ENCODE measurements at places on chromosomes 3 and 15. TPM values are rescaled to one million over a fixed set of nuclear protein-coding genes. Genes with fewer than 3 reads are reported as not detected.

- H3K27ac ChIP-seq: no peak overlapping the region
- no peak overlapping the region for H3K4me3 ChIP-seq
- H3K27me3 ChIP-seq: no peaks in the 10 kb centered on the region
- no peaks in the 10 kb centered on the region for H3K36me3 ChIP-seq
- DNase-seq: no peak
Measured at GRCh38 chr3:74027121-74027520, 402.4 kb upstream of the PDZRN3 start.

DNA sequence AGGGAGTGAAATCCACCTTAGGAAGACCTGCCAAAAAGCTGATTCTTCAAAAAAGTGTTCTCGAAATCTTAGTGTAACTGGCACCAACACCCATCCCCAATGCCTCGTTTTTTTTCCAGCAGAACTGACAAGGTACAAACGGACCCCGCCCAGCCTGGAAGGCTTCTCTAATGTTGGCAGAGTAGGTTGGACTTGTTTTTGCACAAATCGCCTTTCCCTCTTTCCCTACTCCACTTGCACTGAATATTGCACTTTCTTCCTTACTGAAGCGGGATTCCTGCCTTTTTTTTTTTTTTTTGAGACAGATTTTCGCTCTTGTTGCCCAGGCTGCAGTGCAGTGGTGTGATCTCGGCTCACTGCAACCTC lies 544 bp upstream of the TIMMDC1 start:
- peaks cover 14% of the 10 kb centered on the region for H3K4me1 ChIP-seq
- no peak for DNase-seq
- H3K27me3 ChIP-seq: no peaks in the 10 kb centered on the region
- H3K4me3 ChIP-seq: peak overlapping the region; percentile 99

DNA sequence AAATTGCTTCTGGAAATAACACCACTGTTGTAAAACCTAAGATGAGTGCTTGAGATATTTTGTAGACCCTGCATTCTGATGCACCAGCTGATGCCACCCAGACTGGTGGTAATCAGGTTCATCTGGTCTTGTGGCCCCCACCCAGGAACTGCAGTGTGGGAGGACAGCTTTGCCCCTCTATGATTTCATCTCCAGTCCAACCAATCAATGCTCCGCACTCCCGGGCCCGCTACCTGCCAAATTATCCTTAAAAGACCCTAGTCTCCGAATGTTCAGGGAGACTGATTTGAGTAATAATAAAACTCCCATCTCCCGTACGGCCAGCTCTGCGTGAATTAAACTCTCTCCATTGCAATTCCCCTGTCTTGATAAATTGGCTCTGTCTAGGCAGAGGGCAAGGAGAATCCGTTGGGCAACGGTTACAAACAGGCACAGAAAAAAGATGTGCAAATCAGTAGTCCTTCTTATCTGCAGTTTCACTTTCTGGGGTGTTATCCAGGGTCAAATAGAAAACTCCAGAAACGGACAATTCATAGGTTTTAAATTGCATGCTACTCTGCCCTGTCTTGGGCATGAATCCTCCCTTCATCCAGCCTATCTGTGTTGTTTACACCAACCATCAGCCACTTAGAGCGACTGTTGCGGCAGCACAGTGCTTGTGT lies 29.2 kb upstream of the TRPM1 start:
- H3K4me3 ChIP-seq: no peak overlapping the region
- no peaks in the 10 kb centered on the region for H3K36me3 ChIP-seq
- no peak for DNase-seq
- no peak overlapping the region for H3K27ac ChIP-seq

GRCh38 chr3:18444595-18445400 lies 19.7 kb upstream of the SATB1 start:
- no peaks in the 10 kb centered on the region for H3K27me3 ChIP-seq
- H3K36me3 ChIP-seq: no peaks in the 10 kb centered on the region
- H3K4me3 ChIP-seq: peak overlapping the region; percentile 76
- peak overlapping the region; percentile 82 for H3K27ac ChIP-seq
- H3K4me1 ChIP-seq: peaks cover 34% of the 10 kb centered on the region

DNA sequence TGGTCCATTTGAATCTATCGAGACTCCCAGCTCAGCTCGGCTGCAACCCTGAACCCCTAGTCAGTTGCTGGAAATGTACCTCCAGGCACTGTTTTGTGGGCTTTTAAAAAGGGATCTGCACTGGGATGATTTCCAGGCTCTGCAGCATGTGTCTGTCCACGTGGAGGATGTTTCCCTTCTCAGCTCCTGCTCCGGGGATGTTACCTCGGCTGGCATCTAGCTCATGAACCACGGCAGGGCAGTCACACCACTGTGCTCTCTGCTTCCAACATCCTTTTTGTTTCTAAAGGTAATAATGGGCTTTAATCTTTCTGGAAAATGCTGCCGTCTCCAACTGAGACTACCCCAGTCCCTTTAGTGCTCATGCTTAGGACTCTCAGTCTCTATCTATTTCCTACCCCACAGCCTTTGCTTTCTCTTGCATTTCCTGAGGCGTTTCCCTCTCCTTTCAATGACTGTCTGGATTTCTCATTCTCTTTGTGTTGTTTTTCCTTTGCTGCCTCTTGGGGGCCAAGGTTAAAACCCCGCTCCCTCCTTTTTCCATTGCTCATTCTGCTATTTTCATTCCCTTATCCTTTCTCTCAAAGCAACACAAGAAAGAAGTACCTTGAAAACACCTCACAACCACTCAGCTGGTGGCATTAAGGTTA lies 42.9 kb upstream of the AKAP13 start:
- no peak overlapping the region for H3K27ac ChIP-seq
- no peaks in the 10 kb centered on the region for H3K4me1 ChIP-seq
- H3K4me3 ChIP-seq: no peak overlapping the region
- no peaks in the 10 kb centered on the region for H3K36me3 ChIP-seq

DNA sequence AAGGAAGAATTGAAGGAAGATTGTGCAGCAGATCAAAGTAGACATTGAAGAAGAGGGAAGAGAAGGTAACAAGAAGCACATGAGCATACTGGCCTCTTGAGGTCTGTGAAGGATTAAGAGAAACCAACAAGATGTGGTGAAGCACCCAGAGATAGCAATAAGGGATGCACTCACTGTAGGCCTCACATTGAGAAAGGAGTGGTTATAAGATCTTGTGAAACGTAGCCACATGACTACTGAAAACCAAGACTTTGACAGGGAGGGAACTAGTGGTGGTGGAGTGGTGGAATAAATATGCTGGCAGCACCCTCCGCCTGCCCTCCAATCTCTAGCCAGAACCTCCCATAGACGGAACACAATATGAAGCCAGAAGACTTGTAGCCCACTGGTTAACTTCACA lies 651.2 kb downstream of the DIPK2A start:
- H3K36me3 ChIP-seq: no peaks in the 10 kb centered on the region
- H3K4me1 ChIP-seq: no peaks in the 10 kb centered on the region
- no peaks in the 10 kb centered on the region for H3K27me3 ChIP-seq
- no peak overlapping the region for H3K4me3 ChIP-seq
- no peak for DNase-seq

SEMA5B gene
- 0.13 TPM for total RNA-seq

CKMT1B gene
- total RNA-seq: not detected

NRG4 gene
- 0.20 TPM for total RNA-seq

SNAP23 gene
- 60.7 TPM for total RNA-seq

All from T-cell (primary cell).